ENCODE measurements at places on chromosomes 11 and 22.

- DNase-seq: no peak
Observed at GRCh38 chr11:95693298-95693697, 96.3 kb downstream of the FAM76B start.

DNA sequence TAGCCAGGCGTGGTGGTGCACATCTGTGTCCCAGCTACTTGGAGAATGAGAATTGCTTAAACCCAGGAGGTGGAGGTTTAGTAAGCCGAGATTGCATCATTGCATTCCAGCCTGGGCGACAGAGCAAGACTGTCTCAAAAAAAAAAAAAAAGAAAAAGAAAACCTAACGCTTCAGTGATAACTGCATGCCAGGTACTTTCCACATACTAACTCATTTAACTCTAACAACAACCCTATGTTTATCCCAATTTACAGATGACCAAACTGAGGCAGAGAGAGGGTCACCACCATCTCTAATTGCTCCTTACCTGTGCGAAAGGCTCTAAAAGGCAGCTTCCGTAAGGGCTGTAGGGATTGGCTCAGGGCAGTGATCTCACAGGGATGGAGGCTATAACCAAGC lies 11.6 kb downstream of the PISD start:
- no peak for DNase-seq

DNA sequence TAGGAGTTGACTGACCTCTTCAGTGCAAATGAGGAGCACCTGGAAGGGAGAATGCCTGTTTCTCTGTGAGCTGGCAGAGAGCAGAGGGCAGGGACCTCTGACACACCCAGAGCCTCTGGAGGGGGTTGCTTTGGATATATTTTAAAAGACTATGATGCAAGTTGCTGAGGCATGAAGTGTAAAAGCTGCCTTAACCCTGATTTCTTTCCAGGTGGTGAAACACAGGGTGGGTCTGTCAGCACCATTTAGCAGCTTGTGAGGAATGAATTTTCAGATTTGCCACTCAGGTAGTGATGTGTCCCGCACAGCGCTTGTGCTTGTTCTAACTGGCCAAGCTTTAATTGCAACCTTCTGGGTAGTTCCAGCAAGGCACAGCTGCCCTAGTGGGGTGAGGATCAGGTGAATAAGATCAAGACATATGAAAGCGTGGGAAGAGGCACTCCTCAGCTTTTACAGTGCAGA lies 90.2 kb downstream of the SWAP70 start:
- DNase-seq: no peak

- no peak for DNase-seq
Observed at GRCh38 chr22:29217827-29218757, 12.4 kb downstream of the EMID1 start.

- DNase-seq: peak; percentile 82
Observed at GRCh38 chr11:65315204-65315865, 669 bp downstream of the CDC42EP2 start.

- no peak for DNase-seq
Observed at GRCh38 chr11:34509336-34509876, 4.2 kb downstream of the ELF5 start.

- DNase-seq: peak; percentile 99
Observed at GRCh38 chr11:20097319-20098221, 62.7 kb downstream of the DBX1 start.

DNA sequence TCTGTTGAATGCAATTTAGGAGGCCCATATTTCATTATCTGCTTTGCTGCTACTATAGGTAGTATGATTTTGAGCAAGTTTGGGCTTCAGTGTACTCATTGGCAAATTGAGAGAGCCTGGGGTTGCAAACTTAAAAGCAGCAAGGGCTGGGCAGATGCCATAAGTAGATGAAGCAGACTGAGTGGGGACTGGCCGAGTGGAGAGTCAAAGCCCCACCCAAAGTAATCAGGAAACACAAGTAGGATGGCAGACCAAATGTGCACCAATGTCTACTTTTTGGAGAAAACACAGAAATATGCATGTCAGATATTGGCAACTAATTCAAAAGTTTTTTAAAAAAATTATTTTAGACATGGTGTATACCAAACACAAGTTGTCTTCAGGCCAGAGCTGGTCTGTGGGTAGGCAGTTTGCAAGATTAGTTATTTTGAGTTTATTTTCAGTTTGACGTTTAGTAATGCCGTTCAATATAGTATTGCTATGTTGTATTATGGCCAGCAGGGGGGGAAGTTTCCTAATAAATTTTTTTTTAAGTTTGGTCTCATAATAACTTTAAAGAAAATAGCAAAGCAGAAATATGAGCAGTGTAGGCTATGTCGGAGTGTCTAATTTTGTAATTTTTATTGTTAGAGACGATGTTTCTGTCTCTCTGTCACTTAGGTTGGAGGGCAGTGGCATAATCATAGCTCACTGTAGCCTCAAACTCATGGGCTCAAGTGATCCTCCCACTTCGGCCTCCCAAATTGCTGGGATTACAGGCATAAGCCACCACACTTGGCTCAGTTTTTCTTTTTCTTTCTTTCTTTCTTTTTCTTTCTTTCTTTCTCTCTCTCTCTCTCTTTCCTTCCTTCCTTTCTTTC lies 105.1 kb downstream of the HIPK3 start:
- peak; percentile 65 for DNase-seq

GRCh38 chr22:42297778-42298177 lies 27.3 kb upstream of the TCF20 start:
- no peak for DNase-seq

GRCh38 chr11:92045301-92045700 lies 179.3 kb upstream of the FAT3 start:
- no peak for DNase-seq

DNA sequence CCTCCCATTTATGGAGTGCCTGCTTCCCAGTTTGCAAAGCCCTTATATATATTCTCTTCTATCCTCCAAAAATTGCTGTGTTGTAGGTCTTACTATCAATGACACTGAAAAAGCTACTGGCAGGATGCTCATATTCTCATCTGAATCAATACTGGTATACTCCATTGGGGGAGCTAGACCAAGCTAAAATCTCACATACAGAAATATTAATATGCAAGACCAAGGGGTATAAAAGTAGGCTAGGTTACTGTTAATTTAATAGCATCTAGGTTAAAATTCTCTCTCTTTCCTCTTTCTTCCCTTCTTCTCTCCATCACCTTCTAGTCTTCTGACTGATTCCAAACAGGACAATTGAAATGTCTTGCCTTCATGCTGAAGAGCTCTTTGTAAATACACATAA lies 17.1 kb upstream of the BDNF start:
- peak; percentile 28 for DNase-seq

GRCh38 chr11:15674756-15675155 lies 560.0 kb downstream of the INSC start:
- no peak for DNase-seq

DNA sequence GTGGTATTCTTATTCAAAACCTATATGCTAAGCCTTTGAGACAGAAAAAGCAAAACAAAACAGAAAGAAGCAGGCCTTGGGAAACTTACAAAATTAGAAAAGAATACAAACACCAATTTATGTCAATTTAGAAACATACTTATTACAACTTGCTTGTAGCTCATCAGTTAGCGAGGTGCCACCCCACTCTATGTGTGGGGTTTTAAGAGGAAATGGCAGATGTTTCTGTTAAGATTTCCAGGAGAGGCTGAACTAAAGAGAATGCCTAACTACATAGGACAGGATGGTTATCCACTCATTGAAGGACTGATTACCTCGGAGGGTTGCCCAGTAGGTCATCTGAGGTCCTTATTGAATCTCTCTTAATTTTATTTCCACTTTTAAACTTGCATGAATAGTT lies 302.0 kb downstream of the ETS1 start:
- no peak for DNase-seq

DNA sequence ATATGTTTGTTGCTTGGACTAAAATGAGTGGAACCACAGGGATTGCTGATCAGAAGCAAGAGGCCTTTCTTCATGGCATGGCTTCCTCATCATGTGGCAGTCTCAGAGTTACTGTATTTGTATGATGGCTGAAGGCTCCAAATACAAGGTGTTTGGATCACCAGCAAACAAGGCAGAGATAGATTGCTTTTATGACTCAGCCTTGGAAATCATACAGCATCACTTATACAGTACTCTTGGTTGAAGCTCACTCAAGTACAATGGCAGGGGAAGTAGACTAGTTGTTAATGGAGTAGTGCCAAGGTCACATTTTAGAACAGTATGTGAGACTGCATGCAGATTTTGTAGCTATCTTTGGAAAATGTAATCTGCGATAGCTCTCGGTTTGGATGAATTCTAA lies 16.6 kb downstream of the CAPRIN1 start:
- peak; percentile 93 for DNase-seq

DNA sequence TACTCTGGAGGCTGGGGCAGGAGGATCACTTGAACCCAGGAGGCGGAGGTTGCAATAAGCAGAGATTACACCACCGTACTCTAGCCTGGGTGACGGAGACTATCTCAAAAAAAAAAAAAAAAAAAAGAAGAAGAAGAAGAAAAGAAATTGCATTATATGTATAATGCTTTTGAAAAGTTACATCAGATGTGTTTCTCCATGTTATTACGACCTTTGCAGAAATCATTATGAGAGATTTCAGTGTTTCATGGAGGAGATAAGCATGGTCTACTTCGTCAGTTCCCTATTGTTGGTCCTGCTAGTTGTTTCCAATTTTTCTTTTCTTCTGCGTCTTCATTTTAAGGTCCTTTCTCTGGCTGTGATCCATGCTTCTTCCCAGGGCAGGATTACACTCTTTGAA lies 3.0 kb downstream of the MIAT start:
- DNase-seq: no peak

DNA sequence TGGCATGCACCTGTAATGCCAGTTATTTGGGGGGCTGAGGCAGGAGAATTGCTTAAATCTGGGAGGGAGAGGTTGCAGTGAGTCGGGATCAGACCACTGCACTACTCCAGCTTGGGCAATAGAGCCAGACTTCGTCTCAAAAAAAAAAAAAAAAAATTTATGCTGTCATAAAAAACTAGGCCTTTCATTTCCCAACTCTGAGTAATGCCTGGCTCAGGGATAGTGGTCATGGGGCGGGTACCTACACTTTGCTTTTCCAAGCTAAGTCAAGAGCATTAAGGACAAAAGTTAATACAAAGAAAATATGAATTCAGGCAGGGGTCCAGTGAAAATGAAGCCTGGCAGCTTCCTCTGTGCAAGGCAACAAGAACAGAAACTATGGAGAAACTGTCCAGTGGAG lies 16.3 kb downstream of the CPSF7 start:
- no peak for DNase-seq

- no peak for DNase-seq
Observed at GRCh38 chr11:21963013-21963412, 229.9 kb upstream of the ANO5 start.

DNA sequence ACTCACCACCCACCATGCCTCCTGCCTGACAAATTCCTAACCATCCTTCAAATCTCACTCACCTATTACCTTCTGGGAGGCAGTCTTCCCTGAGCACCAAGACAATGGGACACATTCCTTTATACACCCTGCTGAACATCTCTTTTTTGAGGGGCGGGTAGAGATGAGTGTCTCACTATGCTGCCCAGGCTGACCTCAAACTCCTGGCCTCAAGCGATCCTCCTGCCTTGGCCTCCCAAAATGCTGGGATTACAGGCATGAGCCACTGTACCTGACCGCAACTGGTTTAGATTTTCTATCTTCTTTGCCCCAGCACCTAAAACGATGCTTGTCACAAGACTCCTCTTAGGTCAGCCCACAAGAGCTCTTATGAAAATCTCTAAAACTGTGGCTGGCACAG lies 7.1 kb downstream of the TIMM10 start:
- no peak for DNase-seq

DNA sequence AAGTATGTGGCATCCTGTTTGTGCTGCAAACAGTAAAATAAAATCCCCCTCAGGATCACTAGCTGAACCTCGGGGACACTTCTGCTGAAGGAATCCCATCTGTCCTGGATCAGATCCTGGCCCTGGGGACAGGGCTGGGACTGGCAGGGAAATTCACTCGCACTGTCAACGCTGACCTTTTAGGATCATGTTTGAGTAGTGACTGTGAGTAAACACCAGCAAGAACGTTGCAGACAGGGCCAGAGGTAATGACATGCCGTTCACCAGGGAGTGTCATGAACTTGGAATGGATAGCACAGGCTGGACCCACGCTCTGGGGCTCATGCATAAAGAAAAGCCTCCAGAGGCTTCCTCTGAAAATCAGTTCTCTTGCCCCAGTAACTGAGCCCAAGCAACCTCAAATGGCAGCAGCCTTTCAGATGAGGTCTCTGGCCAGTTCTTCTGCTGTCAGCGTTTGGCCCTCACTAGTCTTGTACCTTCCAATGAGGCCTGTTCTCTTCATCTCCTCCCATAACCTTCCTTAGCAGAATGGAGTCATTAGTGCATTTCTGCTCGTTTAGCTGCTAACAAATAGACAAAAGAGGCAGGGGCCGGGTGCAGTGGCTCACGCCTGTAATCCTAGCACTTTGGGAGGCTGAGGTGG lies 51.0 kb upstream of the BARX2 start:
- no peak for DNase-seq

DNA sequence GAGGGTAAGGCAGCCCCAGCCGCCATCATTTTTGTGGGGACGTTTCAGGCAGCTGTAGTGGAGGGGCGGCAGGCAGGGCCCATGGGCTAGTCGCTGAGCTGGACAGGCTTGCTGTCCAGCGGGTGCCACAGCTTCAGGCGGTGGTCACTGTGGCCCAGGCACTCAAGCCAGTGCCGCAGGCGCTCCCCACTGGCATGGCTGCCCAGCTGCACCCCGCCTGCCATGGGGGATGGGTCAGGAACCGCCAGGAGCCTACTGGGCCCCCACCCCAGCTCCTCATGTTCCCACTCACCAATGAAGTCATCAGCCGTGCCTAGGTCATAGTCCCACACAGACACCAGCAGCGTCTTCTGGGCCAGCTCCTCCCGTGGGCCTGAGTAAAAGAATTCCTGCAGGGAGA lies 6.0 kb downstream of the NDUFV1 start:
- no peak for DNase-seq

GRCh38 chr22:47154621-47155081 lies 392.2 kb downstream of the TBC1D22A start:
- DNase-seq: no peak

- peak; percentile 90 for DNase-seq
Observed at GRCh38 chr11:117072517-117073461, 25.4 kb downstream of the SIK3 start.

DNA sequence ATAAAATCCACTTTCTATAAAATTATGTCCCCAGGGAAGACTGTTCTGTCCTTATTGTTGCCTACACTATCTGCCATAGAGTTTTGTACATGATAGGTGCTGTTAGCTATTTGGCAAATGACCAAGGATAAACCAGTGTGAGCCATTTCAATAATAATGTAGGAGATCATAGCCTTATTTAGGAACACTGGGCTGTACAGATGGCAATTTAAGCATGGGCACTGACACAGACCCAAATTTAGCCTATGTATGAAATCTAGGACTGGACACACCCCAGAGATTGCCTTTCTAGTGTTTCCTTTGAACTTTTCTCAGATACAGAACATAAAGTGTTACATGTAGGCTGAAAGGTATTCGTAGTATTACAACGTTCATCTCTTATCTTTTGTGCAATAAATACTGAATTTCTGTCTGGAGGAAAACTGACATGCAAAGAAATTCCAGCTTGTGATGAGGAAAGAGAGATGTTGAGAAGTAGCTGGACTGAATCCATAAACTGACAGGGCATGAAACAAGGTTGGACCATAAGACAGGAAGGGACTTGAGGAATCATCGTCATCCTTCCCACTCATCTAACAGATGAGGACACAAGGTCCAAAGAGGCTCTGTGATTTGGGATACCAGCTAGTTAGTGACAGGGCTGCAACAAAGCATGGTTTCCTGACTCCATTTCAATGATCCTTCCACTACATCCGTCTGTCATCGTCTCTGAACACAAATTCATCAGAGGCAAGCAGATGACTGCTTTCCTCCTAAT lies 60.3 kb downstream of the TMPRSS5 start:
- DNase-seq: no peak

- no peak for DNase-seq
Observed at GRCh38 chr11:21646351-21646750, 546.5 kb upstream of the ANO5 start.

GRCh38 chr11:8251616-8252295 lies 11.9 kb downstream of the LMO1 start:
- DNase-seq: no peak
